Mucosa of descending colon (tissue), 3 donors: ENCODE measurements at places on chromosomes 1 and 21.

- DNase-seq, result no peak
Observed at GRCh38 chr1:225834417-225835329, 24.7 kb downstream of the EPHX1 start.

GRCh38 chr1:87584586-87584985 lies 255.9 kb downstream of the LMO4 start:
- DNase-seq, result peak; percentile 17

DNA sequence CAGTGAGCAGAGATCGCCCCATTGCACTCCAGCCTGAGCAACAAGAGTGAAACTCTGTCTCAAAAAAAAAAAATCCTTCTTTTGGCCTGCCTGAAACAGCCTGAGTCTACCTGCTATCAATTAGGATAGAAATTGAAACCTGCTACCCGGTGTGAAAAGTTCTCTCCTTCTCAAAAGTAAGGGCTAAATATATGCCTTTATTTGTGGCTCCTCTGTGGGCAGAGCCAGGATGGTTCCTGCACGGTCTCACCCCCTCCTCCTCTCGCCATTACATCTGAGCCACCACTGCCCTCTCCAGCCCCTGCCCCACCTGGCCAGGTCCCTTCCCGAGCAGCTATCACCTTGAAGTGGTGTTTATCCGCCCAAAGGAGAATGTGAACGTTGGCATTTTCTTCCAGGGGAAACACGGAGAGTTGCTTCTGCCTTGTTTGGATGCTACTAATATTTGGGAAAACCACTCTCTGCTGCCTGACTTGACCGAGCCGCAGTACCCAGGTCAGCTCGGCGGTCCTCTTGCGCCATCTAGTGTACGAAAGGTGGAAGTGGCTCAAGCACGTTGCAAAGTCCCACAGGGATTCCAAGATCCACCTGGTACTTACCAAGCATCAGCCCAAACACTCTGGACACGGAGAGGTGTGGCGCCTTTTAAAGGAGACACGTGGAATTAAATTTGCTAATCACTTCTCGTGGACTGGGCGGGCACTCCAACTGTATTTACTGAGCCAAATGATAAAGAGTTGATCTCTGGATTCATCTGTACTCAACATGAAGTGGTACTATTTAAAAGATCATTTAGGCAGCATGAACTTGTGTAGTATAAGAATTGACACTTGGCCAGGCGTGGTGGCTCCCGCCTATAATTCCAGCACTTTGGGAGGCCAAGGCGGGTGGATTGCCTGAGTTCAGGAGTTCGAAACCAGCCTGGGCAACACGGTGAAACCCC lies 31.9 kb downstream of the SETD4 start:
- peak; percentile 63 for DNase-seq

GRCh38 chr1:147627435-147628110 lies 42.8 kb downstream of the ACP6 start:
- peak; percentile 51 for DNase-seq

- no peak for DNase-seq
Observed at GRCh38 chr1:25871086-25871703, 4.3 kb downstream of the PAQR7 start.

DNA sequence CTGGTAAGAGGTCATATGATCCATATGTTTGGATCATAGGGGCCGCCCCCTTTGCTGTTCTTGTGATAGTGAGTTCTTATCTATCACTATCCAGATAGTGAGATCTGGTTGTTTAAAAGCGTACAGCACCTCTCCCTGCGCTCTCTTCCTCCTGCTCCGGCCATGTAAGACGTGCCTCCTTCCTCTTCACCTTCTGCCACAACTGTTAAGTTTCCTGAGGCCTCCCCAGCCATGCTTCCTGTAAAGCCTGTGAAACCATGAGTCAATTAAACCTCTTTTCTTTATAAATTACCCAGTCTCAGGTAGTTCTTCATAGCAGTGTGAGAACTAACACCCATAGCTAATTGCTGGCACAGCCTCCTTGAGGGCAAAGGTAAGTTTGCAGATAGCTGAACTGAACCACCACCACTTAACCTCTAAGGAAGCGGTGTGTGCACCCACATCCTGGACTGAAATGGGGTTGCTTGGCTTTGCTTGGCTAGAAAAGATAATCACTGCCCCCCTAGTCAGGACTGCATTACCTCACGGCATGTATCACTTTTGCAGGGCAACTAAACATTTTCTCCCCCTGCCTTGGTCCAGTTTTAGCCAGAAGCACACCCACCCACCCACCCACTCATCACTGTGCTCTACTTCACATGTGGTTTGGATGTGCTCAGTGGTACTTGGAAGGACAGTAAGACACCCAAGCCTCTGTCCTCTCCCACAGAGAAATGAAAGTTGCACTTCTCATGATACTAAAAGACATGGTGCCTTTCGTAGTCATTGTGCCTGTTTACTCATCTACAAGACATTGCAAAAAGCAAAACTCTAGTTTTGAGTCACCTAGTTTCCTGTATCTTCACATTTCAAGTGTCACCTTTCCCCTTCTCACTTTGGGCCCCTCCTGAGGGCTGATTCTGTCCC lies 23.1 kb upstream of the PTAFR start:
- peak; percentile 57 for DNase-seq

- no peak for DNase-seq
Observed at GRCh38 chr21:28828021-28828420, 164.7 kb downstream of the LTN1 start.

GRCh38 chr1:4530166-4530785 lies 124.1 kb upstream of the AJAP1 start:
- no peak for DNase-seq

- no peak for DNase-seq
Observed at GRCh38 chr1:211231873-211232272, 27.3 kb upstream of the RCOR3 start.

- no peak for DNase-seq
Observed at GRCh38 chr21:41770901-41771624, 4.2 kb upstream of the RIPK4 start.

DNA sequence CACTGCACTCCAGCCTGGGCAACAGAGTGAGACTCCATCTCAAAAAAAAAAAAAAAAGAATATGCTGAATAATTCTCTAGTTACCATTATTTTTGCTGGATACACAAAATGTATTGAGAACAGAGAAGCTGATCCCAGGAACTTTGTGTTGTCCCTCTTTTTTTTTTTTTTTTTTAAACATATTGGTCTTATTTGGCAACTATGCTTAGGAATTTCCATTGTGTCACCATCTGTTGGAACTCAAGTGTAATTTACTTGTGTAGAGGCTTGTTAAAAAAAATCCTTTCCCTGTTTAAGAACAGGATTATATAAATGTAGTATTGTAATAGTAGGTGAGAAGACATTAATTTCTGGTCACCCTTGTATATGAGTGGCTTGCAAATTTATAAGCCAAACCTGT lies 28.6 kb downstream of the CAMSAP2 start:
- DNase-seq, result no peak

GRCh38 chr1:209444961-209445360 lies 138.6 kb upstream of the CAMK1G start:
- no peak for DNase-seq

- DNase-seq, result no peak
Observed at GRCh38 chr21:46619846-46620245, 15.0 kb upstream of the S100B start.

DNA sequence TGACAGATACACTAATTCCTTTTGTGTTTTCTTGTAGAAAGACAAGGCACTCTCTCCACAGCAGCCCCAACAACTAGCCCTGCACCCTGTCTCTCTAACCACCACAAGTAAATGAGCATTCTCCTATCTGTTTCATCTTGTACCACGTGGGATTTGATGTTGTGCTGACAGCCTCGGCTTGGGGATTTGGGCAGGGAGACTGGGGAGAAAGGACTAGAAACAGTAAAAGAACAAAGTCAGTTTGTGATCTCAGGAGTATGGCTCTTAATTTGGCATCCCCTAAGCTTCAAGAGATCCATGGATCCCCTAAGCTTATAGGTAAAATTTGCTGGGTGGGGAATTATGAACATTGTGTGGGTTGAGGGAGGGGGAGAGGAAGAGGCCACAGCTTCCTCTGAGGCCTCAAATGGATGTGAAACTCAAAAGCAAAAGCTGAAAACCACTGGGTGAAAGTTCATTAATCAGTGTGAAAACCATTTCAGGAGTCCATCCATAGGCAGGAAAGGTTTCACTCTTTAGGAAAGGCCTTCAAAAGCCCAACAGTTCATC lies 3.1 kb downstream of the C1orf162 start:
- DNase-seq, result no peak

- DNase-seq, result peak; percentile 31
Observed at GRCh38 chr1:84365225-84366221, 32.8 kb upstream of the DNASE2B start.

DNA sequence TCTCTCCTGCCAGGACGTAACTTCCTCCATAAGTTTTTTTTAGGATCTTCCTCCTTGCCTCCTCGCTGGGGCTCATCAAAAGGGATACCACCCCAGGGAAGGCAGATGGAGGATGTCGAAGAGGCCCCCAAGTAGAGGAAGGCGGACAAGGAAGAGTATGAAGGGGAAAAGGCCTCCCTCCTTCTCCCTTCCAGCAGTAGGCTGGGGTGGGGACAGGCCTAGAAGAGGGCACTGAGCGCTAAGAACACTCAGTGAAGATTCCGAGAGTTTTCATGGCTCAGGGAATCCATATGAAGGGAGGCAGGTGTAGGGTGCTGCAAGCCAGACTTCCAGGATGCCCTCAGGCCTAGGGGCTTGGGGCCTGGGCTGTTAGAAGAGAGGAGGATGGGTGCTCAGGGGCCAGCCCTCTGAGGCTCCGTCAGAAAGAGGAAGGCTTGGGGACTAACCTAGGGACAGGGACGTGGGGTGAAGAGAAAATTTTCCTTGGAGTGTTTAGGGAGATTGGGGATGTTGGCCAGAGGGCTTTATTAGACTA lies 1.8 kb upstream of the SLC6A9 start:
- no peak for DNase-seq

GRCh38 chr1:55275941-55276341 lies 60.8 kb upstream of the USP24 start:
- DNase-seq, result no peak

GRCh38 chr1:22853651-22854185 lies 118.9 kb downstream of the LACTBL1 start:
- DNase-seq, result no peak

GRCh38 chr1:47724432-47724999 lies 272.7 kb downstream of the TRABD2B start:
- DNase-seq, result peak; percentile 70

DNA sequence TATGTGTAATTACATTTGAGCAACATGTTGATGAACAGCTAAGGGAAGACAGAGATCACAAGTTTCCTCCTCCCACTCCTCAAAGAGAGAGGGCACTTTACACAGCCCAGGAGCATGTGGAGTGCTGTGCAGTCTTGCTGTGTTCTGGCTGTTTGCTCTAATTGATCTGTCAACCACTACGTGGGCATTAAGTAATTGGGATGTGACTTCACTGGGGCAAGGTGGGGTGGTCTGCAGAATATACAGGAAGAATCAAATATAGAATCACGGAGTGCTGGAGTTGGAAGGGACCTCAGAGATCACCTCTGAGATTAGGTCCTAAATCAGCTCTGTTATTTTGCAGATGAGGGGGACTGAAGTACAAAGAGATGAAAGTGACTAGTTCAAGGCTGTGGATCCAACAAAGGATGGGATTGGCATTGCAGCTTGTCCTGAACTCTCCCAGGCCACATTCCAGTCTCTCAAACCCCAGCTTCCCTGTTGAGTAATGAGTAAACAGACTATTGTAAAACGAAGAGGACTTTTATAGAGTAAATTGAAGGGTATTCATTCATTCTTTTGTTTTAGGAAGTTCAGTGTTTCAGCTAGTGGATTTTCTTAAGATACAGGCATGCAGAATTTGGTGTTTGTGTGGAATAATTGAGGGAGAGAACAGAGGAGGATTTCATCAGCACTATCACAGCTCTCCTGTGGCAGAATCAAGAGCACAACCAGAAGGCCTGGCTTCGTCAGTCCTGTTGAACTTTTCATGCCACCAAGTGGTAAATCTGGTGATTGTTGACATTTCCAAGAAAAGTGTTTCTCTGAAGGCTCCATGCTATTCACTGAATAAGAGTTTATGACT lies 22.4 kb downstream of the NOS1AP start:
- no peak for DNase-seq

GRCh38 chr1:159430985-159431384 lies 1.0 kb upstream of the OR10J4 start:
- DNase-seq, result no peak

- DNase-seq, result no peak
Observed at GRCh38 chr1:192266645-192267044, 50.1 kb upstream of the RGS21 start.

DNA sequence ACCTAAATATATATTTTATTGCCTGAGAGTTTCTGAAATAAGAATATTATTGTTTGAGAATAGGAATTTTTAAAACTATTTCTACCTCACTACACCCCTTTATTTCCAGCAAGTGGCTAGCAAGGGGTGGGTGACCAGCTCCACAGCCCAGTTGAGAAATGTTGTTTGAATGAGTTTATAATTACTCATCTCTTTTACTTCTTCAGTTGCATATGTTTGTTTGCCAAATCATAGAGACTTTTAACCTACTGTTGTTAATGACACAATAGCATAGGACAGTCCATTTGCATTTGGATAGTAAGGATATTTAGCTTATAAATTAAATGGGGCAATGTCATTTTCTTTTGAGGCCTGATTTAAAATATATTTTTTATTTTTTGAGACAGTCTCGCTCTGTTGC lies 127.8 kb downstream of the NRDC start:
- no peak for DNase-seq

- DNase-seq, result no peak
Observed at GRCh38 chr1:41902664-41903063, 16.1 kb downstream of the HIVEP3 start.

- DNase-seq, result no peak
Observed at GRCh38 chr1:47216278-47217059, 15.6 kb downstream of the TAL1 start.

GRCh38 chr1:171252482-171252881 lies 4.2 kb downstream of the FMO1 start:
- peak; percentile 53 for DNase-seq

GRCh38 chr1:183403498-183403897 lies 14.7 kb downstream of the NMNAT2 start:
- DNase-seq, result no peak

- DNase-seq, result no peak
Observed at GRCh38 chr21:26447932-26448475, 125.1 kb downstream of the CYYR1 start.

GRCh38 chr1:245375789-245376460 lies 221.1 kb downstream of the KIF26B start:
- no peak for DNase-seq

GRCh38 chr21:14491269-14491681 lies 54.8 kb downstream of the SAMSN1 start:
- no peak for DNase-seq

DNA sequence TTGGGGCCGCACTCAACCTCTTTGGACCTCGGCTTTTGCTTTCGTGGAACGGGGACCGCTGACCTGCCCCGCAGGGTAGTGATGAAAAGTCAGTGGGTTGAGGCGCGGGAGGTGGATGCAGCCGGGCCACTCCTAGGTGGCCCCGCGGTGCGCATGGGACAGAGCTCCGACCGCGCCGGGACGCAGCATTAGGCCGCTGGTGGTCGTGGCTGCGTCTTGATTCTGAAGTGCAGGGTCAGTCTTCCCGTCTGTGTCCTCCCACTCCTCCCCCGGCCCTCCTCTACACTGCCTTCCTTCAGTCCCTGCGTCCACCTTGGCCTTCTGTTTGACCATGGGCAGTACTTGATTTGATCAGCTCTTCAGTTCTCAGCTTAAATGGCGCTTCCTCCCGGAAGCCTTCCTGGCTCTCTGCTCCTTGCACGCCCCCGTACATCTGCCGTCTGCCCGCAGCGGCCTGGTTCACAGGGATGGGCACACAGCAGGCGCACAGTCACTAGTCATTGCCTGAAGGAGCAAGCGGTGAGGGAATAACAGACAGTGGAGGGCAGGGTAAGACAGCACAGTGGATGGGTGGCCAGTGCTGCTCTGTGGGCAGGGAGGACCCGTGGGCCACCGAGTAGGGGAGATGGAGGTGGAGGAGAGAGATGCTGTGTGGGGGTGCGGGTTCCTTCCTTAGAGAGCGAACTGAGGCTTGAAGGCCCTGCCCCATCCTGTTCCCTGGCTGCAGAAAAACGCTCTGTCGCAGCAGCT lies 633 bp downstream of the THEMIS2 start:
- no peak for DNase-seq
